ENCODE measurements at places on chromosomes 11 and 22. TPM values are rescaled to one million over a fixed set of nuclear protein-coding genes. Genes with fewer than 3 reads are reported as not detected.

GRCh38 chr22:49784630-49784971 lies 43.1 kb downstream of the BRD1 start:
- peak overlapping the region; percentile 48 for H3K27ac ChIP-seq
- peaks cover 48% of the 10 kb centered on the region for H3K4me1 ChIP-seq
- DNase-seq: no peak
- no peaks in the 10 kb centered on the region for H3K27me3 ChIP-seq

GRCh38 chr11:65834202-65834601 lies 439 bp downstream of the SNX32 start:
- peaks cover 5% of the 10 kb centered on the region for H3K4me1 ChIP-seq
- peak overlapping the region; percentile 73 for H3K4me3 ChIP-seq
- peaks cover 3% of the 10 kb centered on the region for H3K27me3 ChIP-seq
- DNase-seq: no peak
- no peaks in the 10 kb centered on the region for H3K36me3 ChIP-seq

Gene TEX12
- polyA plus RNA-seq: 0.35 TPM

DNA sequence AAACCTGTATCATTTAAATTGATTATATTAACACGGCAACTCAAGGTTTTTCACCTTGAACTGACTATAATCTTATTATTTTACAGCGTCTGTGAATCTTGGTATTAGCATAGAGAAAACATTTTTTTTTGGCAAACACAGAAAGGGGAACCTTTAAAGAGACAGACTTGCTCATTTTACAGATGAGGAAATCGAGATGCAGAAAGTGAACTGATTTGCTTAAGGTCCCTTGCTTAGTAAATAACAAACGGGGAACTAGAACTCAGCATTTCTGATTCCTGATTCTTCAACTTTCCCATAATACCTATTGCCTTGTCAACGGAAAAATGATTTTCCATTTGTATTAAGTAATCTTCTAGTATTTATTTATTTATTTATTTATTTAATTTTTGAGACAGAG lies 33.2 kb upstream of the CECR2 start:
- DNase-seq: no peak
- H3K4me3 ChIP-seq: no peak overlapping the region
- no peaks in the 10 kb centered on the region for H3K36me3 ChIP-seq
- H3K27ac ChIP-seq: no peak overlapping the region

Gene ANO5
- 2.6 TPM for polyA plus RNA-seq

Gene RASGRP2
- 6.5 TPM for polyA plus RNA-seq

GRCh38 chr22:29083933-29084591 lies 11.2 kb downstream of the KREMEN1 start:
- H3K36me3 ChIP-seq: no peaks in the 10 kb centered on the region
- DNase-seq: no peak
- no peak overlapping the region for H3K27ac ChIP-seq
- H3K4me3 ChIP-seq: no peak overlapping the region
- H3K4me1 ChIP-seq: peaks cover 4% of the 10 kb centered on the region
- H3K27me3 ChIP-seq: no peaks in the 10 kb centered on the region

Gene ZP1
- 0.30 TPM for polyA plus RNA-seq

GRCh38 chr22:50218996-50219727 lies 18.4 kb downstream of the SELENOO start:
- peaks cover 92% of the 10 kb centered on the region for H3K36me3 ChIP-seq
- H3K4me3 ChIP-seq: no peak overlapping the region
- H3K27me3 ChIP-seq: no peaks in the 10 kb centered on the region
- DNase-seq: peak; percentile 84

- peaks cover 3% of the 10 kb centered on the region for H3K4me1 ChIP-seq
- no peak for DNase-seq
Measured at GRCh38 chr11:84924154-84924692, 702.9 kb downstream of the DLG2 start.

GRCh38 chr22:27881421-27881820 lies 37.6 kb downstream of the PITPNB start:
- no peak overlapping the region for H3K27ac ChIP-seq
- H3K27me3 ChIP-seq: no peaks in the 10 kb centered on the region
- peaks cover 29% of the 10 kb centered on the region for H3K4me1 ChIP-seq
- no peak for DNase-seq

Gene HTR3B
- not detected for polyA plus RNA-seq

Gene RBM7
- 21.7 TPM for polyA plus RNA-seq

Gene PTPRCAP
- 0.25 TPM for polyA plus RNA-seq

- H3K4me1 ChIP-seq: no peaks in the 10 kb centered on the region
- no peaks in the 10 kb centered on the region for H3K36me3 ChIP-seq
- DNase-seq: no peak
Measured at GRCh38 chr11:30889143-30889794, 303.1 kb upstream of the MPPED2 start.

Gene TENM4
- 0.06 TPM for polyA plus RNA-seq
